Right renal pelvis (tissue), 4 donors: ENCODE measurements at places on chromosomes 12 and 14. TPM values are rescaled to one million over a fixed set of nuclear protein-coding genes. Genes with fewer than 3 reads are reported as not detected.
A peak's percentile ranks its signal among the peaks of the same experiment; 100 is the strongest.

The ZC3H14 gene
- polyA plus RNA-seq: 103 TPM

The ANKS1B gene
- 3.9 TPM for polyA plus RNA-seq

The SLC8A3 gene
- 0.54 TPM for polyA plus RNA-seq

DNA sequence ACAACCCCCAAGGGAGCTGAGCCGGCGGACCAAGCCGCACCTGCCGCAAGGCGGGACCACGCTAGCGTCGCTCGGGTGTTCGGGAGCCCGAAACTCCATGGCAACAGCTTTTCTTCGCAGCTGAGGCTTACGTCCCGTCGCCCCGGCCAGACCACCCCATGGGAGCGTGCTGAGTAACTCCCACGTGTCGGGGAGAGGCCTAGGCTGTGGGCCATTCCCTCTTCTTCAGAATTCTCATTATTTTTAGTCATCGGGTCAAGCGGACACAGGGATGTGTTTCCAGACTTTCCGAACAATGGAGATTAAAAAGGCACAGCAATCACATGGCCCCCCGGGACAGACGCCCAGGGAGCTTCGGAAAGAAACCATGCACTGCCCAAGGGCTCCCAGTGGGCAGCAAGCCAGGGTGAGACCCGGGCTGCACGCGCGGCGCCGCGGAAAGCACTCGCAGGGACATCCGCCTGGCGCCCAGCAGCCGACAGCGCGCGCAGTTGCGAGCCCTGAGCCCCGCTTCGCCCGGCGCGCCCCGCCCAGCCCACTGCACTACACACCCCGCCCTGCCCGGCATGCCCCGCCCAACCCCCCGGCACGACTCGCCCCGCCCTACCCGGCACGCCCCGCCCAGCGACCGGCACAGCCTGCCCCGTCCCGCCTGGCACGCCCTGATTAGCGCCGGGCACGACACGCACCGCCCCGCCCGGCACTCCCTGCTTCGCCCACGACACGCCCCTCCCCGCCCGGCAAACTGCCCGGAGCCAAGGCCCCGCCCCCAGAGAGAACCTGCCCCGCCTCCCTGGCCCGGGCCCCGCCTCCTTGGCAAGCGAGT, 422 bp upstream of the AK7 start:
- DNase-seq: peak; percentile 75

The IL31 gene
- not detected for polyA plus RNA-seq

- no peak for DNase-seq
Observed at GRCh38 chr14:105774001-105774400, 247.6 kb downstream of the TMEM121 start.

- DNase-seq: no peak
Observed at GRCh38 chr14:22220427-22220826, 368.6 kb downstream of the DAD1 start.

- DNase-seq: no peak
Observed at GRCh38 chr14:92750994-92751400, 2.6 kb upstream of the LGMN start.

The LGMN gene
- 128 TPM for polyA plus RNA-seq

The ESPL1 gene
- polyA plus RNA-seq: 11.3 TPM

GRCh38 chr12:80857311-80857710, 80.4 kb downstream of the LIN7A start:
- no peak for DNase-seq

GRCh38 chr12:6934110-6934509, 6.4 kb downstream of the ATN1 start:
- no peak for DNase-seq

- peak; percentile 7 for DNase-seq
Observed at GRCh38 chr12:39378341-39378740, 64.6 kb downstream of the KIF21A start.

GRCh38 chr14:66652525-66653106, 144.7 kb downstream of the GPHN start:
- no peak for DNase-seq

DNA sequence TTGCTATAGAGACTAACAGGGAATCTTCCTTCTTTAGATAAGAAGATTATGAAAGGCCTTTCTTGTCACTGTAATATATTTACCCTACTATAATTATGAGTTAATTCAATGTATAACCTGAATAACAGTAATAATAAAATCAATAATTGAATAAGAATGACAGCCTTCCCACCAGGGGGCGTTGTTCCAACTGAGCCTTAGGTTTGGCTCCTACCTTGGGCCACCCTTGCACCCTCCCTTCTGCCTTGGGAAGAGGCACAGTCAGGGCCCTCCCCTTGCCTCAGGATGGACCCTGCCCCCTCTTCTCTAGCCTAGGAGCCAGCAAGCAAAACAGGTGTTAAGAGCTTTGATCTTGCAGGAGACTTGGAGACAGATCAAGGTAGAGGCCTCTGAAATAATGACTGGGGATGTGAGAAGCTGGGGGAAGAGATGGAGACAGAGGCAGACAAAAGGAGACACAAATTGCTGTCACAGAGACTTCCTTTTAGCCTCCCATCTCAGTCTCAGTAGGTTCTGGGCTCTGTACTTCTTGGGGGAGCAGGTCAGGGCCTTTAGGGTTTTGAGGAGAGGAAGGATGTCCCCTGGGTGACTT, 40.1 kb upstream of the CISTR start:
- no peak for DNase-seq

GRCh38 chr12:64737539-64737938, 21.7 kb downstream of the GNS start:
- DNase-seq: no peak

GRCh38 chr12:28268608-28269229, 78.5 kb downstream of the CCDC91 start:
- no peak for DNase-seq

The RPS6KL1 gene
- 2.0 TPM for polyA plus RNA-seq

DNA sequence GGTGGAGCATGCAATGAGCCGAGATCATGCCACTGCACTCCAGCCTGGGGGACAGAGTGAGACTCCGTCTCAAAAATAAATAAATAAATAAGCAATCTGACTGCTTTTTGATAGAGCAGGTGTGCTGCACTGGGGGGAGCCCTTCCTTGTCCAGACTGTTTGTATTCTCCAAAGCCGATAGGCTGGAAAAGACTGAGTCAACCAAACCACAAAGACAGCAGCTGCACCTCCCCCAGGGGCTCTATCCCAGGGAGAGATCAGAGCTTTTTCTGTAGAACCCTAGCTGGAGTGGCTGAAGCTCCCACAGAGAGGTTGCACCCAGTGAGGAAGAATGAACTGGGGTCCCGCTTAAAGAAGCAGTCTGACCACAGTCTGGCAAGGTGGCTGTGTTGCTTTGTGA, 45.8 kb upstream of the LALBA start:
- no peak for DNase-seq

The MIA2 gene
- 74.1 TPM for polyA plus RNA-seq

The LRFN5 gene
- 13.0 TPM for polyA plus RNA-seq

GRCh38 chr12:116385486-116386217, 108.2 kb upstream of the MED13L start:
- no peak for DNase-seq

GRCh38 chr14:63287666-63288483, 30.9 kb downstream of the GPHB5 start:
- DNase-seq: no peak

DNA sequence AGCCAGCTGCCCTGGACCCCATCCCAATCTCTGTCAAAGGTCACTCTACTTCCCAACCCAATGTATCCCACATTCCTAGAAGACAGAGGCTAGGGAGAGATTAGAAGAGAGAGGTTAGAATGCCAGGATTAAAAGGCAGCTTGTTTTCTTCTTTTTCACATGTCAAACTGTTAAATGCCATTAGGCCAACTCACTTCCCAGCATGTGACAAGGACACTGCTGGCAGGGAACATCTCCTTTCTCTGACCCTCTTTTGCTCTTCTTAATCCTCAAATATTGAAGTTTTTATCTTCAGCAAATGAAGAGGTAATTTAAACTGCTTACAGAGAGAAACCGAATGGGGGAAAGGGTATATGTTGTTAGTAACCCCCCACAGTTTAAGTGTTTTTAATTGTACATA, 89.1 kb downstream of the BBS10 start:
- no peak for DNase-seq

DNA sequence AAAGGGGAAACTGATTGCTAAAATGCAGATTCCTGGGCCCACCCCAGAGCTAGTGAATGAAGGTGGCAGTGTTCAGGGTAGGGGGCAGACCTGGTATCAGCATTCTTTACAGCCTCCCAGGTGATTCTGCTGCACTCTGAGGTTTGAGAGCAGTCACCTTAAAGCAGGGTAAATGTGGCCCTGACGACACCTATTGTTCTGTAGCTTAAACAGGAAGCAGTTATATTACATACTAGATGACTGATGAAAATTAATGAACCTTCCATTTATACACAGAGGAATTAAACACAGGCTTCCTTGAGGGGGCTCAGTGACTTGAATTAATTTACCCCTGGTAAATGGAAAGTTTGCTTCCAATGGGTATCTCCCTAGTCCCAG, 25.3 kb downstream of the NUAK1 start:
- DNase-seq: no peak

DNA sequence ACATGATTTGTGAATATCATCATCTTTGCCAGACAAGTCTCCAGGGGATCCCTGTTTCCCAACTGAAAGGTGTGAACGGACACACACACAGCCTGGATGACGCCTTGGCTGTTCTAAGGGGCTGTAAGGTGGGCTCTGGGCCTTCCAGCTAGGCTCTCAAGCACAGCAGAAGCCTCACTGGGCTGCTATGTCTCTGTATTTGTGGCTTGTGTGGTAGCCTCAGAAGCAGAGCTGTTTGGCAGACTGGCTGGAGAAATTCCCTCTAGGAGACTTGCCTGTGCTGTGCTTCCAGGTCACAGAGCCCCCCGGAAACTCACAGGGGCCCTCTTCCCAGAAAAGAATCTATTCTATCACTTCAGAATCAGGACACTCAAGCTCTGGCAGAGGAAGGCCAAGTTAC, 21.4 kb downstream of the OTUB2 start:
- DNase-seq: no peak

DNA sequence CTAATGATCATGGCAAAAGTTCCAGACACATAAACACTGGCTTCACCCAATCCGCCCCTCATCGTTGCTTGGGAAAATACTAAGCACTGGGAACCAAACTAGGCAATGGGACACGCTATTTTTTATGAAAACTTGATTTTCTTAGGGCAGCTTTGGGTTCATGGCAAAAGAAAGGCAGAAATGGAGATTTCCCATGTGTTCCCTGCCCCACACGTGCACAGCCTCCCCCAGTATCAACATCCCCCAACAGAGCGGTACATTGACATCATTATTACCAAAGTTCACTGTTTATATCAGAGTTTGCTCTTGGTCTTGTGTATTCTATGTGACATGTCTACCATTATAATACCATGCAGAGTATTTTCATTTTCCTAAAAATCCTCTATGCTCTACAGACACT, 71.0 kb downstream of the DBX2 start:
- DNase-seq: no peak

DNA sequence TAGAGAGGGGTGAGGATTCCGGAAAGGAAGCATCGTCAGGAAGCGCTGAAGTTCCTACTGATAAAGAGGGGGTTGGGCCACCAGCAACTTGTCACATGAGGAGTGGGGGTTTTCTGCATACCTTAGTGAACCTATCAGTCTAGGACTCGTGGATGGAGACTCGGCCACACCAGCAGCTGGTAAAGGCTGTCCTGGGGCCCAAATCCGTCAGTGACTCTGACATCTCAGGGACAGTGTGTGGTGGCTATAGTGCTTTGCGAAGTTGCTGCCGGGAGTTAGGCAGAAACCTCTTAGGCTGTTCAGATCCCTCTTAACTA, 16.4 kb downstream of the RNASE2 start:
- DNase-seq: no peak

DNA sequence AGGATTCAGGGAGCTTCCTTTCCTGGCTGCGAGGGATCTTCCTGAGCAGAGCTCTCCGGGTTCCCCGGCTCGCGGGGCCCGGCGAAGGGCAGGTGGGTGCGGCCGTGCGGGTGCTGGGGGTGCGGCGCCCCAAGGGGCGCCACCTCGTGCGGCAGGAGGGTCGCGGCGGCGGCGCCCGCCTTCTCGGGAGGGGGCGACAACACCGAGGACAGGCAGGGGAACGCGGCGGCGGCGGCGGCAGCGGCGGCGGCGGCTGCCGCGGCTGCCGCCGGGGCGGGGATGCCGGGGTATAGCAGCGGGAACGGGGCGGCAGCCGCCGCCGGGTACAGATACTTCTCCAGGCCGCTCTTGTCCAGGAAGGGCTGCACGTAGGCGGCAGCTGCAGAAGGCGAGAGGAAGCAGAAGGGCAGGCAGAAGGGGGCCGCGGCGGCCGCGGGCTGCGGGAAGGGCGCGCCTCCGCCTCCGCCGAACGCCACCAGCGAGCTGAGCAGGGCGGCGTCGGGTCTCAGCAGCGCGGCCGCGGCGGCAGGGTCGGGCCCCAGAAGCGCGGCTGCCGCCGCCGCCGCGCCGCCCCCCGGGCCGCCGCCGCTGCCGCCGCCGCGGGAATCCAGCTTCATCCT, 2.7 kb downstream of the BHLHE41 start:
- no peak for DNase-seq

GRCh38 chr14:102772781-102773570, 4.3 kb upstream of the TRAF3 start:
- no peak for DNase-seq

DNA sequence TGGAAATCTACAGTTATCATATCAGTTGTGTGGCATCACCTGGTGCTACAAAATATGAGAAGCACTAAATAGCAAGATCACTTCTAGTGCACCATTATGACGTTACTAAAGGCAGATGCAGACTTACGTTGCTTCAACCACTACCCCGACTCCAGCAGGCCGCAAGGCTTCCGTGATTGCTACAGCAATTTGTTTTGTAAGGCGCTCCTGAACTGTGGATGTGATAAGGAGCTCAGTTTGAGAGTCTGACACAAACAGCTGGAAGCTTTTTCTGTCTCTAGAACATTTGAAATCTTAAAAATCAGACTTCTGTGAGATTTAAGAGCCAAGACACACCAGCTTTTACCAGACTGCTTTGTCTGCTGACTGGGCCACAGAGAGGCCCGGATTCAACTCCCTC, 57.0 kb downstream of the GCH1 start:
- DNase-seq: no peak

GRCh38 chr14:94562022-94562421, 780 bp downstream of the SERPINA4 start:
- DNase-seq: no peak

The SLC24A4 gene
- 0.37 TPM for polyA plus RNA-seq

GRCh38 chr12:56040151-56040550, 1.6 kb upstream of the RPS26 start:
- DNase-seq: no peak

GRCh38 chr14:70265422-70265821, 76.7 kb upstream of the SLC8A3 start:
- DNase-seq: no peak

DNA sequence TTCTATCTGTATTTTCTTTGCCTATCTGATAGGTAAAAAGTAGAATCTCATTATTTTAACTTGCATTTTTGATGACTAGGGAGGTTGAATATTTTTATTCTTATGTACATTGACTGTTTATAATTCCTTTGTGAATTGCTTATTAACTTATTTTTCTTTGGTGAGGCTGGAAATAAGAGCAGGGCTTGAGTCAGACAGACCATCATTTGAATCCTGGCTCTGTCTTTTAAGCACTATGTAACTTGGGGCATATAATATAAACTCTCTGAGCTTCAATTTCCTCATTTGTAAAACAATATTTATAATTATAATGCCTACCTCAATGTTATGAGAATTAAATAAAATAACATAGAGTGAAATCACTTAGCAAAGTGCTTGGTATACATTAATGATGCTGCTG, 108.9 kb downstream of the MSRB3 start:
- no peak for DNase-seq

- DNase-seq: no peak
Observed at GRCh38 chr12:14951851-14952250, 9.6 kb downstream of the ARHGDIB start.
